SW480 (cell line): ENCODE measurements at places on chromosomes 2 and 18.

DNA sequence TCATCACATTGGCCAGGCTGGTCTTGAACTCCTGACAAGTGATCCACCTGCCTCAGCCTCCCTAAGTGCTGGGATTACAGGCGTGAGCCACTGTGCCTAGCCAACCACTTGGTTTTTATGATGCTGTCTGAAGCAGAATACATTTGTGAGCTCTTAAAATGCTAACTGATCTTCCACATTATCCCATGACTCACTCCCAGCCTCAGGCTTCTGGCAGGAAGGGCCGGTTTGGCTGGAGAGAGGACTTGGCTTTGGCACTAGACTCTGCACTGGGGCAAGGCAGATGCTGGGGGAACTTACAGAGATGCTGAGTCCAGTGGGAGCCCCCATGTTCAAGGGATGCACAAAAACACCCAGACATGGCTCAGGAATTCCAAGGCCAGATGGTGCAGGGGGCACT lies 40.5 kb upstream of the SH3BP4 start:
- no peak for DNase-seq

- no peak for DNase-seq
Observed at GRCh38 chr2:30883822-30884221, 76.6 kb upstream of the CAPN13 start.

DNA sequence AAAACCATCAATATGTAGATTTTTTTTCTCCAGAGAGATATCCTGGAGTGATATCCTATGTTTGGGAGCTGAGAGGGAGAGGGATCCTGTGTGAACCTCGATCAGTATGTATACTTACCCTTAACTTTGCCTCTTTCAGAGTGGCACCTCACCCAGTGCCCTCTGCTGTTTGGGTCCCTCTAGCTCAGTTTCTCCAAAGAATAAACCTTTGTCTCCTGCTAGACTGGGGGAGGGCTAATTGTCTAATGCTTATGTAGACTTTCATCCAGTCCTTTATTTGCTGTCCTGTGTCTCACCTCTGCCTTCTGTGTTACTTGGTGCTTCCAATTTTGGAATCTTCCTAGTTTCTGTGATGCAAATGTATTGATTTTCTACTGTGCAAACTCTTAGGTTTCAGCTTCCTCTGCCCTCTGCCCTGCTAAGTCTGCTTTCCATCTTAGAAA lies 48.4 kb downstream of the MTX2 start:
- no peak for DNase-seq

DNA sequence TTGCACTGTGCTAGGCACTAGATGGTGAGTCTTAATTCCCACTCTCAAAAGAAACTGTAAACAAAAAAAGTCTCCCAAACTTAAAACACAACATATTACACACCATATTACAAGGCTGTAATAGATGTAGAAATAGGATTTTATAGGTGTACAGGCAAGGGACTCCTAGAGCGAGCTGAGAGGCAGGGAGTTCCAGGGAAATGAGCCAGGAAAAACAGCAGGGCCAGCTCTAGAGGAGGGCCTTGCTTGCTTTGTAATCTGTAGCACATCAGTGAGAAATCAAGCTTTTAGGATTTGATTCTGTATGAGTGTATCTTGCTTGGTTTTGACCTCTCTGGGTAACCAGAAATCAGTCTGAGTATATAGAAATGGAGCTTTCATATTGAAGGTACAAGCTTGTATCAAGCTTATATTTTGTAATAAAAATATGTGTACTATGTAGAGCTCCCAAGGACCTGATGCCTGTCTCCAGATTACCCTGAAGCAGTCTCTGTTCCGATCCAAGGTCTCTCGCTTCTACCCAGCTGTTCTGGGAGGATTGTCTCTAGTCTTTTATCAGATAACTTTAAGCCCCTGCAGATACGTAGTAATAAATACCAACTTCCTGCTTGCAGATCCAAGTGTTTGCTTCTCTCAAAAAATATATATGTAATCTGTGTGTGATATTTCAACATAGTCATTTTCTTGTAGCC lies 73.0 kb downstream of the MYO1B start:
- no peak for DNase-seq

- DNase-seq, result no peak
Observed at GRCh38 chr2:203708846-203709396, 2.5 kb downstream of the CD28 start.

DNA sequence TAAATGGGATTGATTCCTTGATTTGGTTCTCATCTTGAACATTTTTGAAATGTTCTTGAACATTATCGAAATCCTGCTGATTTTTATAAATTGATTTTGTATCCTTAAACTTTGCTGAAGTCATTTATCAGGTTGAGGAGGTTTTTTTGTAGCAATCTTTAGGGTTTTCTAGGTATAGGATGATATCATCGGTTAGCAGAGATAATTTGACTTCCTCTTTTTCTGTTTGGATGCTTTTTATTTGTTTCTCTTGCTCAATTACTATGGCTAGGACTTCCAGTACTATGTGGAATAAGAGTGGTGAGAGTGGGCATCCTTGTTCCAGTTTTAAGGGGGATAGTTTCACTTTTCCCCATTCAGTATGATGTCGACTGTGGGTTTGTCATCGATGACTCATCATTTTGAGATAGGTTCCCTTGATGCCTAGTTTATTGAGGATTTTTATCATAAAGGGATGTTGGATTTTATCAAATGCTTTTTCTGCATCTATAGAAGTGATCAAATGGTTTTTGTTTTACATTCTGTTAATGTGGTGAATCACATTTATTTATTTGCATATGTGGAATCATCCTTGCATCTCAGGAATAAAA lies 201.5 kb upstream of the ZSWIM2 start:
- DNase-seq, result no peak

DNA sequence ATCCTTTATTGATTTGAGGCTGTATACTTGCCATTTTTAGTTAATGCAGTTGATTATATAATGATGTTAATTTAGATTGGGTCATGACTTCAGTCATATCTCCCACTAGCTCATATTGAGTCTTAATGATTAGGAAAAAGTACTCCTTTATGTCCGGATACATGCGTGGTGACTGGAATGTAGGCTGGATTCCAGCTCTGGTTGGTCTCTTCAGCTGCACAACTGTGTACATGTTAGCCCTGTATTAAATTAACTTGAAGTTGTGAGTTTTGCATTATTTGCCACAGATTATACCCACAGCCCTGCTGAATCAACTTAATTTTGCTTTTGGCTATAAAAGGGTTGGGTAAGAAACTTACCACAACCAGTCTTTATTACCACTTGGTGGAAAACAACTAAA lies 22.5 kb downstream of the MOB4 start:
- no peak for DNase-seq
